ENCODE measurements at places on chromosomes 1 and 21. TPM values are rescaled to one million over a fixed set of nuclear protein-coding genes. Genes with fewer than 3 reads are reported as not detected.

Gene ZNF648
- total RNA-seq = not detected

Gene ARTN
- total RNA-seq = 0.29 TPM

Gene SYT6
- total RNA-seq = not detected

Gene GJA9
- total RNA-seq = not detected

Gene TDRD10
- not detected for total RNA-seq
